Ureter (tissue), 1 donor: ENCODE measurements at places on chromosomes 16 and 17. TPM values are rescaled to one million over a fixed set of nuclear protein-coding genes. Genes with fewer than 3 reads are reported as not detected.

GRCh38 chr17:59149841-59150511 lies 5.0 kb downstream of the SKA2 start:
- no peak for DNase-seq

DNA sequence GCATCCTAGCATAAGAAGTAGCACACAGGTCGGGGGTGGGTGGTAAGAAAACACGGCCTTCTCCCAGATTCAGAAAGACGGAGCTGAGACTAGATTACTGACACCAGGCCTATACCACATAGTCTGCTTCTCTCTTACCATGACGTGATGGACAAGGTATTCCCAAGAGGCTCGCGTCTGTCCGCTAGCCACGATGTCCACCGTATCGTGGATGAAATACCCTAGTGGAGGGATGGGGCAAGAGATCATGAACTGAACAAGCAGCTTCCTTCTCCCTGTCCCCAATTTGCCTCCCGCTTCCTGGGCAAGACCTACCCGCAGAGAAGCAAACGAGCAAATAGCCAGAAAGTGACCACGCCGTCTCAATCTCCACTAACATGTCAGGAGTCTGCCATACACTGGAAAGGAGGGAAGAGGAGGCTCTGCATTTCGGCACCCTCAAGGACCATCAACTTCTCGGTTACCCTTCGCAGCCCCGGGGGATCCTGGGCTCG lies 820 bp downstream of the TLCD1 start:
- no peak for DNase-seq

DNA sequence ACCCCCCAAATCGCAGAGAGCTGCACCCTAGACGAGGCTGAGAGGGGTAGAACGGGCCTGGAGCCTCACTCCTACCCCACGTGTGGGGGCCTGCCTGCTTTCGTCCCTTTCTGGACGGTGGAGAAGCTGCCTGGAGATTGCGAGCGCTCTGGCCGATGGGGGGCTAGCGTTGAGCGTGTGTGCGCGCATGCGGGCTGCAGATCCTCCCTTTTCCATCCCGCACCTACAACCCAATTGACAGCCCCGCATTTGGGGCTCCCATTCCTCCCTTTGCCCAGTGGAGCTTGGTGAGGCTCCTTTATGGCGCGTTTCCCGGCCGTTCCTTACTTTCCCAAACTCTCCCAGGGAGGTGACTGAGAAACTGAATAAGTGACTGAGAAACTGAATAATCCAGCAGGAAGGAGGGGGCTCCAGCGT lies 907 bp upstream of the ESRP2 start:
- DNase-seq = no peak

- no peak for DNase-seq
Measured at GRCh38 chr17:39191750-39192510, 5.5 kb downstream of the CACNB1 start.

GRCh38 chr17:8898126-8898525 lies 30.7 kb upstream of the PIK3R6 start:
- no peak for DNase-seq

- DNase-seq = no peak
Measured at GRCh38 chr17:61884864-61885263, 21.5 kb upstream of the BRIP1 start.

DNA sequence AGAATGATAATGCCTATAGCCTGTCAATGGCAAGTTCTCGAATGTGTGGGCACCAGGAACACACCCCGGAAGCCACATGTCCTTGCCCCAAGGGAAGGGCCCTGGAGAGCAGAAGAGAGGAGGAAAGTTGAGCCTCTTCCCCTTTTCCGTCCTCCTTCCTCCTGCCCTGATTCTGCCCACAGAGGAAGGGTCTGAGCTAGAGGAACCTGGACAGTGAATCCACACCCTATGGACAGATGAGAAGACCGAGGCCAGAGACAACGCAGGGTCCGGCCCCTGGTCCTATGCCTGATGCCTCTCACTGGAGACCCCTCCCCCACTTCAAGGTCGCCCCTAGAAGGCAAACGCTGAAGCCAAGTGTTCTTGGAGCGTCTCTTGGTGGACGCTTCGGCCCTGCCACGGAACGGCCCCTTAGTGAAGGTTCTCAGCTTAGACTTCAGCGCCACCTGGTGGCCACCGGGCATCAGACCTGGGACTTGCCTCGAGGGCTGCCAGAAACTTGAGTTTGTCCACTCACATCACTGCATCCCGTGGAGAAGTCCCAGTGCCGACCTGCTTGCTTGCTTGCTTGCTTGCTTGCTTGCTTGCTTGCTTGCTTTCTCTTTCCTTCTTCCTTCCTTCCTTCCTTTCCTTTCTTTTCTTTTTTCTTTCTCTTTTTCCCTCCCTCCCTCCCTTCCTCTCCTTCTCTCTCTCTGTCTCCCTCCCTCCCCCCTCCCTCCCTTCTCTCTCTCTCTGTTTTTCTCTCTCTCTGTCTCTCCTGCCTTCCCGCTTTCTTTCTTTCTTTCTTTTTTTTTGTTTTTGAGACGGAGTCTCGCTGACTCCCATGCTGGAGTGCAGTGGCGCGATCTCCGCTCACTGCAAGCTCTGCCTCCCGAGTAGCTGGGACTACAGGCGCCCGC lies 20.6 kb upstream of the SPNS3 start:
- peak; percentile 94 for DNase-seq

DNA sequence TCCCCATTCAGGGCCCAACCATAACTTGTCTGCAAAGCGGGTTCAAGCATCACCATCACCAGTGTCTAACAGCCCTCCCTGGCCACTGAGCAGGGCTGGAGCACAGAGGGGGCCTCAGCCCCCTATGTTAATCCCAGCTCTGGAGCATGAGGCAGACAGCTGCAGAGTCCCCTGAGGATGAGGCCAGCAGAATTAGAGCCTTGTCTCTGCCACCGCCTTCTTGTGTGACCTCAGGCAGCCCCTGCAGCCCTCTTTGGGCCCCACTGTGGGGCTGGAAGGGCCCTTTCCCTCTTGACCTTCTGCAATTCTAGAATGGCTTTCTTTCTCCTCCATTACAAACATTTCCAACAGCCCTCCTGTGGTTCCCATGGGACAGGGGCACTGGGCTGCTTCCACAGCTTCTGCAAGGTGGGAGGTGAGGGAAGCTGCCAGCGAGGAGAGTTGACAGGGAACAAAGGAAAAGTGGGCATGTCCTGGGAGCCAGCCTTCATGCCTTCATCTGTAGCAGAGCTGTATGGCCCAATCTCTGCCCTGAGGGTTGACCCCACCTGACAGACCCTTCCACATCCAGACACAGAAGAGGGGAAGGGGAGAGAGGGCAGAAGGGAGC lies 65.7 kb downstream of the TMEM132E start:
- no peak for DNase-seq

DNA sequence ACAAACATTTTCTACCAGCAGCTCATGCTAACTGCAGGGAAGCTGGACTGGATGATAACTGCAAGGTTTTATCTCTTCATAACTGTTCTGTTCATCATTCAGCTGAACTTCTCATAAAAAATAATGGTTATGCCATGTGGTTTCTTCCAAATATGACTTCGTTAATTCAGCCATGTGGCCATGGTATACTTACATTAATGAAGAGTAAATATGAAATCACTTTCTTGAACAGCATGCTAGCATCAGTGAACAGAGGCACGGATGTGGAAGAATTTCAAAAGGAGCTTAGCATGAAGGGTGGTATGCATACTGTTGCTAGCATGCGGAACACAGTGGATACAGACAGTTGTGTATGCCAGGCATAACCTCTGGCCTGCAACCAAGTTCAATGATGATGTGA lies 1417.0 kb upstream of the CDH8 start:
- no peak for DNase-seq

- no peak for DNase-seq
Measured at GRCh38 chr17:10614536-10615155, 42.5 kb downstream of the MYH3 start.

GRCh38 chr17:80499961-80500665 lies 23.7 kb upstream of the NPTX1 start:
- no peak for DNase-seq

DNA sequence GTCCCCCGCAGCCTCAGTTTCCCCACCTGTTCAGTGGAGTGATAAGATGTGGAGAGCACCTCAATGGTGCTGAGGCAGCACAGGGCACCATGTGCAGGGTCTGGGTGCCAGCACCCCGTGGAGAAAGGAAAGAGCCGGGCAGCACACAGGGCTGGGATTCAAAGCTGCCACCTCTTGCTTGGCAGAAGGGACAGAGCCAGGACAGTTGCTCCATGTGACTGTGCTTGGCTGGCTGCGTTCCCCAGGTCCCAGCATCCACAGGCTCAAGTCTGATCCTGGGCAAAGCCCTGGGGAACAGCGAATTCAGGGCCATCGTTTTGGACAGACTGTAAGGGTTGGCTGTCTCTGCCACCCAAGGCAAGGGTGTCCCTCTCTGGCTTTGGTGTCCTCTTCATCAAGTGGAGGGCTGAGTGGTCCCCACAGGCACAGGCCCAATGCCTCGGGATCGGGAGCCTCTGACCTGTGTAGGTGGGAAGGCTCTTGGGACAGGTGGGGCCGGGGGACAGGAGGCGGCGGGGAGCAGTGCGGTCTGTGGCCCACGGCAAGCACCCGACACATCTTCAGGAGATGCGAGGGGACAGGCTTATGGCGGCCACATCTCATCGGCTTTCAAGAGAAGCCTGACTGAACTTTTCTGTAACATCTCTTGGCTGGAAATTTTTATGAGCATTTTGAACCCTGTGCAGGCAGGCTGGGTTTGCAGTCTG lies 8.5 kb downstream of the ZNF469 start:
- no peak for DNase-seq

- DNase-seq = no peak
Measured at GRCh38 chr16:55943267-55943666, 68.1 kb upstream of the CES5A start.

DNA sequence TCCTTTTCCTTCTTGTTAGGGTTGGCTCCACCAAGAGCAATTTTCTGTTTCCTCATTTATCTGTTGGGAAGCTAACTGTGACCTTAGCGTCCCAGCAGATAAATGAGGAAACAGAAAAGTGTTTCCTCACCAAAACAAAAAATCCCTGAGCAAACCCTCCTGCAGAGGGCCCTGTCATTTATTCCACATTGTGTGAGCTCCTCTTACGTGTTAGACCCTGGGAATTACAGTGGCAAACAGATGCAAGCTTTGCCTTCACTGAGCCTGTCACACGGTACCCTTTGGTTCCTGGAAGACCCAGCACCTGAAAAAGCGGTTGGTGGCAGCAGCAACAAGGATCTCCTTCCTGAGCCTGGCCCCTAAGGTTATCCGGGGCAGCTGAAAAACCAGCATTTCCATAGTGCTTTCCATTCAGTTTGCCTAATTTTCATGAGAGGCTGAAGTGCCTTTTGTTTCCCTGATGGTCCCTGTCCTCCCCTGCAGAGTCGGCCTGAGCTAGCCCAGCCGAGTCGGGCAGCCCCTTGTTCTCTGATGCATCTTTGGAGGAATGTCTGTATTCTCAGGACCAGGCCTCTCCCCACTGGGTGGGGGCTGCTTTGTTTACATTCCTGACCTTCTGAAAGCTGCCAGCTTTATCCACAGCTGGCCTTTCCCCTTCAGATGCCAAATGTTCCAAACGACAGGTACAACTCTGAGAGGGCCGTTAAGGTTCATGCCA lies 34.7 kb downstream of the YPEL2 start:
- no peak for DNase-seq

GRCh38 chr16:84024854-84025253 lies 17.7 kb downstream of the SLC38A8 start:
- no peak for DNase-seq

Gene LUC7L3
- 113 TPM for total RNA-seq

Gene KRT36
- total RNA-seq = not detected

Gene LSM12
- 62.5 TPM for total RNA-seq

Gene SOCS7
- total RNA-seq = 25.6 TPM

Gene KPNB1
- 352 TPM for total RNA-seq
